Activated CD8-positive, alpha-beta memory T cell treated with anti-CD3 and anti-CD28 coated beads for 48 hours (primary cell): ENCODE measurements at places on chromosomes 6 and 20.

DNA sequence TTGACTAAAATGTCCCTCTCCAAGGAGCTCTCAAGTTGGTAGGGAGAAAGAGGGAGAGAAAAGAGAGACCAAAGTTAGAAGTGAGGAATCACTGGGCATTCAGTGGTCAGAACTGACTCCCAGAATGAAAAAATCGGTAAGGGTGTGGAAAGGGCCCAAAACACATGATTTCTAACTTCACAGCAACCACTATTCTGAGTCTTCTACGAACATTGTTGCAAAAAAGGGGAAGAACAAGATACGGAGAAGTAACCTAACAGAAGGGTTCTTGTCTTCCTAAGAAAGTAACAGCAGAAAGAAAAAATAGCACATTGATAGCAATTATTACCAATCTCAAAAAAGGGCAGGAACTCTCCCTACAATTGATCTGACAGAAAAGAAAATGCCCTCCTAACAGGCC lies 65.6 kb downstream of the ATP9A start:
- DNase-seq, result no peak

DNA sequence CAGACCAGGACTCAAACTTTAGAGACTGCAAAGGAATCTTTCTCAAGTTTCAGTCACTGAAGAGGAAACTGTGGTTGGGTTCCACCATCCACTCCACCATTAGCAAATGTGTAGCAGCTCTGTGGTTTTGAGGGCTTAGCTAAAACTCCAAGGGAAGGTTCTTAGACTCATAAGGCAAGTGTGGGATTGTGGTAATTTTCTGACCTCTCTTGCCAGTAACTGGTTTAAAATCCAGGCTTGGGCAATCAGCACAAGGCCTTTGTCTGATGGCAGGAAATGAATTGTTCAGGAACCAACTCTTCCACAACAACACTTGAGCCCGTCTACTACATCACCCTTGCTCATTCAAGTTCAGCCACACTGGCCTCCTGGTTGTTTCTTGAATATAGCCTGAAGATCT lies 68.6 kb upstream of the FBXL4 start:
- no peak for DNase-seq

DNA sequence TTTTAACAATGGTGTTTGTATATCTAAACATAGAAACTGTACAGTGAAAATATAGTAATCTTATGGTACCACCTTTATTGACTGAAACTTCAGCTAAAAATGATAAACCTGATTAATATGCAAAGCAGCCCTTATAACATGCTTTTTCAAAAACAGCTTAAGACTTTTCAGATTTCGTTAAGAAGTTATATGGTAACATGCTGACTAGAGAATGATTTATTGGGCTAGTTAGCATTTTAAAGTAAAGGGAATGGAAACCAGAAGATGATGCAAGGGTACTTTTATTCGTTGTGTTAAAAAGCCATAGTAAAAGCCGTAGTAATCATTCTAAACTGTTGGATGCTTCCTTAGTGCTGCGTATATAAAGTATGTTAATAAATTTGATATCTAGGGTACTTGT lies 50.5 kb downstream of the CBFA2T2 start:
- DNase-seq, result no peak

DNA sequence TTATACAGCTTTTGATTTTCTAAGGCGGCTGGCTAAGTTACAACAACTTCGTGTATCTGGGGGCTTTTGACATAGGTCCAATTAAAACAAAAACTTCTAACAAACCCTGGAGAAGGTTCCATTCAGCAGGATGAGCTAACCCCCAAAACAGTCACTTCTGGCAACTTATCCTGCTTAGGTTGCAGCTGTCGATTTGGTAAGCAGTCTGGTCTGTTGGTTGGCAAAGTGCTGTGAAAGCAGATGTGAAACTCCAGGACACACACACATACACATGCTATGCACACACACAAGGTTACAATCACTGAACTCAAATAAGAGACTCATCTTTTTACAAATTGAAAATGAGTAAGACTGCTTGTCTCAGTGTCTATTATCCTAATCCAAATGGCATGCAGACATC lies 119.0 kb upstream of the STMND1 start:
- no peak for DNase-seq

GRCh38 chr20:31566658-31567379 lies 38.3 kb upstream of the ID1 start:
- no peak for DNase-seq

GRCh38 chr20:63695424-63696305 lies 787 bp upstream of the TNFRSF6B start:
- no peak for DNase-seq

DNA sequence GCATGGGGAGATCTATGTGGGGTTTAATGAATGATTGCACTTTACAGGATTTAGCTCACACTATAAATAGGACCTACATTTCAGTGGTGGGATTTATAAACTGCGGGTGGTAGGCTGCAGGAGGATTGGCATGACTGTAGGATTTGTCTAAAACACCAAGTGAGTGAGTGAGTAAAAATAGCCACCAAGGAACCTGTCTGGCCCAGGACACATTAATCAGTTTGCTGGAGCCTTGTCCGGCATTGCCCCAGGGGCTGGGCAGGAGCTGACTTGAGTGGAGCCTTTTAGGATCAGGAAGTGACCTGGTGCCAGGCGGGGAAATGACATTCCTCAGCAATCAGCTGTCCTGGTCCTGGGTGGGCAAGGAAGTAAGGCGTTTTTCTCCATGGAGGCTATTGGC lies 278.7 kb upstream of the PRND start:
- DNase-seq, result no peak

DNA sequence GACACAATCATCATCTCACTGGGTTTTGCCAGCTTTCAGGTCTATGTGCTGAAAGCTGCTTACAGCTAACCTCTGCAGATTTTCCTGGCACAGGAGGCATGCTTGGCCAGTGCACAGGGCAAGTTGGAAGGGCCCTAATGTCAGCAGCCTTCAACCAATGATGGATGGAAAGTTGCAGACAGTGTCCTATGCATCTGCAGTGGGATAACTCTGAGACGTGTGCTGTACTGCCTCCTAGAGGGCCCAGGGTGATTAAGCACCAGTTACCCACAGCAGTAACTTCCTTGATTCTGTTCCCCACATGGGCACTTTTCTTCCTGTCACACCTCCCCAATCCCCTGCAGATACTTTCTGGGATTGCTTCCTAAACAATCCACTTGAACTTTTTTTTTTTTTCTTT lies 38.6 kb downstream of the OVOL2 start:
- DNase-seq, result no peak

DNA sequence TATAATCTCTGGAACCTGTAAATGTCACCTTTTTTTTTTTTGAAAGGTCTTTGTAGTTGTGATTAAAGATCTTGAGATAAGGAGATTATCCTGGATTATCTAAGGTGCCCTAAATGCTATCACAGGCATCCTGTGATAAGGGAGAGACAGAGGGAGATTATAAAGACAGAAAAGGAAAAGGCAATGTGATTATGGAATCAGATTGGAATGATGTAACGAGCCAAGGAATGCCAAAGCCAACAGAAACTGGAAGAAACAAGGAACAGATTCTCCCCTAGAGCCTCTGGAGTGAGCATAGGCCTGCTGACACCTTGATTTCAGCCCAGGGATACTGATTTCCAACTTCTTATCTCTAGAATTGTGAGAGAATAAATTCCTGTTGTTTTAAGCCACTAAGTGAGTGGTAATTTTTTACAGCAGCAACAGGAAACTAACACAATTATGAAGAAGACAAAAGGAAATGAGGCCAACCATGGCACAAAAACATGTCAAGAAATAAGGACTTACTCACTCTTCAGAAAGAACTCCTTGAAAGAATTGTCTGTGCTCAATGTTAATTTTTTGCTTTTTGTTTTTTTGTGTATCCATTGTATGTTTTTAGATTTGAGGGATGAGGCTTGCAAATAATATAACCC lies 82.7 kb downstream of the CFAP61 start:
- DNase-seq, result no peak

DNA sequence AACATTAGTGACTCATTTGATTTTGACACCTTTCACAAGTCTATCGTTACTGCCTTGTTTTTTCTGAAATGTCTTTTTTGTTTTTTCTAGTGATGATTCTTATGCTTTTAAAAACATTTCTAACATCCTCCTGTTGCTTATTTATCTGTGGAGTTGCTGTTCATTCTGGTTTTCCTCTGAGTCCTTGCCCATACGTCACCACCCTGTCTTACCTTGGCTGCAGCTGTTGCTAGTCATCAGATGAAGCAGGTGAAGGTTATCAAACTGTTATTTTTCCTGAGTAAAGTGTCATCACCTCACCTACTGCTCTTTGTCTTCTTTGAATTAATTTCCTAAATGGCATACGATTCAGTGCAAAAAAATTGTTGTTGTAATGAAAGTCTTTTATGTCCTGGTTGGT lies 376.6 kb downstream of the GRIK2 start:
- no peak for DNase-seq

DNA sequence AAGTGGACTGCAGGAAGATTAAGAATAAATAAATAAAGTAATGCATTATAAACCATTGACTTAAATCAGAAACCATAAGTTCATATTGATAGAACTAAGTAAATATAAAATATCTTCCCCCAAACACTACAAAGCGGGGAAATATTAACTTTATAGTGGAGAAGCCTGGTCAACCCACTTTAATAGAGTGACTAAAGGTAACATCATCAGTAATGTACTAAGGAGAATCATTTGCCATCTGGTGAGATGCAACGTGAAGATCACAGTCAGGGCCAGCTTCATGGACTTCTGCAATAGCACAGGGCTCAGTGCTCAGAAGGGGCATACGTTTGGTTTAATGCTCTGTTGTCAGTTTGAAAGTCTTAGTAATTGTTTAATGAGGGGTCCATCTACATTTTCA lies 58.8 kb upstream of the CD83 start:
- DNase-seq, result no peak

DNA sequence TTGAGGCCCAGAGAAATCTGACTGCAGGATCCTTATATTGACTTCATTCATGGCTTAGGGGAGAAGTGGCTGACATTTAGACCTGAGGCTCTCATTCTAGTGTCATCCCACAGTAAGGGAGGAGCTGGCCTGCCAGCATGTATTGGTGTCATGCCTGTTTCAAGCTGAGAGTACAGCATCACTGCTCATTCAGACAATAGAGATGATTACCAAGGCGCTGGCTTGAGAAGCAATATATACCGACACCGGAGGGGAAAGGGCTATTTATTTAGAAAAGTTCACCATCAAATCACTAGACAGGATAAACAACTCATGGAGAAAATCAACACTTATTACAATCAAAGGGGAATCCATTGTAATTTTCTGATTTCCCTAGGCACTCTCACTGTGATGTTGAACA lies 84.4 kb upstream of the HDAC2 start:
- DNase-seq, result no peak

DNA sequence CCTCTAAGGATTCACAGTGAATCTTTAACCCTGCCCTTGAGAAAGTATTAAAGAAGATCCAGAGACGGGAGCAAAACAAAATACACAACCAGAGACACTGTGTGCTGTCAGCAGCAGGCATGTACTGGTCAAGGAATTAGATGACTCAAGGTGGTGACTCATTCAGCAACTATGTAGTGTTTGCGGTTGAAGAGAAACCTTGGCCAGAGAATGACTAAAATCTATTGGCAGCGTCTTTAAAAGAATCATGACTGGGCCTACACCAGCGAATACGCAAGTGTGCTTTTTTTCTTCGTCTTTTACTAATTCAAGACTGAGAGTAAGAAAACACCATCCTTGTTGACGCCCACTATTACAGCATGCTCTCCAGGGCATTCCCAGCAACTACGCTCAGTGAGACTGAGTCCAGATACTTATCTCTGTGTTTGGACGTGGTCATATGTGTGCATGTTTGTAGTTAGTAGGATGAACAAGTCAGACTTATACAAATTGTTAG lies 72.4 kb upstream of the BACH2 start:
- no peak for DNase-seq

DNA sequence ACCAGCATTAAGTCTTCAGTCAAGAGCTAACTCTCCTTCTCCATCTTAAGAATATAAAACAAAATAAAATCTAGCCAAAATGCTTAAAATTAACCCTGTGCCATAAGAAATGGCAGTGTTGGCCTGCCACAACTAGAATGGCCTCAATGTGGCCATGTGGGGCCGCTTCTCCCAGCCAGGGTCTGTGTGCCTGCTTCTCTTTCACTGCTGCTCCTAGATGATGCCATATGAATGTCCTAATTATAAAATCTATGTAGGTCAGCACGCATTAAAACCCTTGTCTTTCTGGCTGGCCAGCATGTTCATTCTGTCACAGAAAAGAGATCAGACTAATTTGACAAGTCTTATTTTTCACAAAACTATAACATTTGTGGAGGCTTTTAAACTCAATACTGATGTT lies 102.6 kb downstream of the C6orf118 start:
- DNase-seq, result no peak

DNA sequence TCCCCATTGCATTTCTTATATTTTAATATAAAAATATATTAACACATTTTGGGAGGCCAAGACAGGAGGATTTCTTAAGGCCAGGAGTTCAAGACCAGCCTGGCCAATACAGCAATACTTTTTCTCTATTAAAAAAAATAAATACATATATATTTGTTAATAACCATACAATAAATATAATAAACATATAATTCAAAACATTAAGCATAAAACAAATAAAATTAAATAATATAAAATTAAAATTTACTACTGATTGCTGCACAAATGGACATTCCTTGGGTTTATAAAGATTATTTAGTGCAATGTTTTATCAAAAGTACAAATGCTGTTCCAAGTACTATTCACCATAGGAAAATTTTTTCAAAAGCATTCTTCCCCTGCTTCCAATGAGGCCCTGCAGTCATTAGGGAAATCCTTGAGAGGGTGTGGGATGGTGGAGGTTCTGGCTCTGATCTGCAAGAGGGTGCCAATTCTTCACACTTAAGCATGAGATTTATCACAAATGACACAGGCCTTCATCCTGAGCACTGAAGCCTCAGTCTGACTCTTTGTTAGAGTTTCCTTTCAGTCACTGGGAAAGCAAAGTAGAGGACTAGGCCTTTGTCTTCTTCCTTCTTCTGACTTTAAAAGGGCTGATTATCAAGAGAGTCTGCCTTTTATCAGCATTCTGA lies 596.7 kb downstream of the EPM2A start:
- DNase-seq, result no peak

DNA sequence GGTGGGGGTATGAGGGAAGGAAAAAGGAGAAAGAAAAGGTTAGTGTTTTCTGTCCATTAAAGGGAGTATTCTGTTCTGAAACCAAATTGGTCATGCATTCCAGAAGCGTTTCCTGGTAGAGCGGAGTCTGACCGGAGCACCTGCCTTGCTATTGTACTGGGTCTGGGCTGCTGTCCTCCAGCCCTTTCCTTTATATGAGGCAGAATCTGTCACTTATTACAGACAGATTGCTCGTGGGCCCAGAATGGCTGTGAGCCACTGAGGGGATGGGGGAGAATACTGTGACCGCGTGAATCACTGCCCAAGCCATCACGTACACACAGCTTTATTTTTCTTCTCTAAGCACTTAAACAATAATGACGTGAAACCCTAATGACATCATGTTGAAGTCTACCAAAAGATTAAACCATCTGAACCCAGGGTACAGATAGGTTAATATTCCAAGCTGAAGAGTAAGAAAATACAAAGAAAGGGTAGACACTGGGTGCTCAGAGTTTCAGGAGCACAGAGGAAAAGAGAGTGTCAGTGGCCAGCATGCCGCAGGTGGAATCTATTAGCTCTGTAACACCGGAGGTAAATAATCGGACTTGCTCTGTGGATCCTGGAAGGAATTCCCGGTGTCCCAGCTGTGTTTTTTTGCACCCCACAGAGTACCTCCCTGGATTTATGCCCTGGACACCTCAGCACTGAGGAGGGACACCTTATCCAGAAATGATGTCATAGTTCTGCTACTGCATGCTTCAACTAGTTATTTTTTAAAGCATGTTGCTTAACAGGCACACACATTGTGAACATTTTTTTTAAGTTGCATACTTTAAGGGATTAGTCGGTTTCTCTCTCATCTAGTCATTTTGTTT lies 573.3 kb downstream of the PKHD1 start:
- DNase-seq, result no peak

GRCh38 chr6:37946057-37946456 lies 126.5 kb downstream of the ZFAND3 start:
- DNase-seq, result no peak
